ENCODE measurements at places on chromosomes 1 and 21.
A peak's percentile ranks its signal among the peaks of the same experiment; 100 is the strongest.

- DNase-seq: no peak
Measured at GRCh38 chr1:66402194-66402593, 131.8 kb upstream of the SGIP1 start.

GRCh38 chr1:162383516-162383915, 2.0 kb downstream of the C1orf226 start:
- no peak for DNase-seq

DNA sequence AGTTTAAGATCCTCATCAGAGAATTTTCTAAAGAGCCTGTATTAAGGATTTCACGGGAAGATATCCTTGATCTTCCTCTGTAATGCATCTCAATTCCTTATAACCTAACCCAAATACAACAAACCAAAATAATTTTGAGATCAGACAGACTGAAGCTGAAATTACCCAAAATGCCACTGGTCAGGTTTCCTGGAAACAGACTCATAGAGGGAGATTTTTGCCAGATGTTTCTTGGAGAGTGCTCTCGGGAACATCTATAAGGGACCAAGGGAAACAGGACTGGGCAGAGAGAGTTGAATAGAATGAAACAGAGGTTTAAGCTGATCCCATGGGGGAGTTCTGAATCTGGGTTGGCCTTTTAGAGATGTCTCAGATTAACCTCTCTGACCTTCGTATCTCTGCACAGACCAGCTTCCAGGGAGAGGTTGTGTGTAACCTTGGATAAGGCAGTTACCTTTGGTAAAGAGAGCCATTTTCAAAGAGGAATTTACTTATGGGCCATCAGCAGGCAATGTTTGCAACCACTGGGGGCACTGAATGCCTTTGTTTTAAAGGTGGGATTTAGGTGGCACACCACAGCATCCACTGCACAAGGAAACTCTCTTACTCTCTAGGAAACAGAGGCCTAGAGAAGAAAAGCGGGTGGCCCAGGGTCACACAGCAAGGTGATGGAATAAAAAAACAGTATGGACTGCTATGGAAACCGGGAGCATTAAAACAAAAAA, 130.8 kb upstream of the SGIP1 start:
- no peak for DNase-seq

- DNase-seq: no peak
Measured at GRCh38 chr21:34148826-34149558, 75.6 kb downstream of the MRPS6 start.

GRCh38 chr1:241799416-241799815, 48.6 kb upstream of the EXO1 start:
- DNase-seq: no peak

DNA sequence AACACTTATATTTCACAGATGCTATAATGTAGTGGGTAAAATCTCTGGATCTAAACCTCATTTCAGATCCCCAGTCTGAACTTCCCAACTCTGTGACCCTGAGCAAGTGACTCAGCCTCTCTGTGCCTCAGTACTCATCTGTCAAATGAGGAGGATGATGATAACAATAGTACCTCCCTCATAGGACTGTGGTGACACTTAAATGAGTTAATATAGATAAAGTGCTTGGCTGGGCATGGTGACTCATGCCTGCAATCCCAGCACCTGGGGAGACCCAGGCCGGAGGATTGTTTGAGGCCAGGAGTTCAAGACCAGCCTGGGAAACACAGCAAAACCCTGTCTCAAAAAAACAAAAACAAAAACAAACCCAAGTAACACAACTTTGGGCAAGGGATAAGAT, 4.7 kb upstream of the ECE1 start:
- peak; percentile 75 for DNase-seq

GRCh38 chr1:157523774-157524493, 28.4 kb downstream of the FCRL5 start:
- no peak for DNase-seq

GRCh38 chr1:72111662-72112061, 170.7 kb downstream of the NEGR1 start:
- DNase-seq: no peak

- peak; percentile 37 for DNase-seq
Measured at GRCh38 chr1:22044690-22045420, 7.7 kb upstream of the CDC42 start.

GRCh38 chr1:94142022-94142421, 21.1 kb upstream of the ABCA4 start:
- no peak for DNase-seq

- no peak for DNase-seq
Measured at GRCh38 chr1:193538003-193538354, 351.6 kb upstream of the B3GALT2 start.

Measured in CD4-positive, alpha-beta T cell treated with Interleukin-2 at 100 ng/mL for 4 hours (primary cell).